ENCODE measurements at places on chromosomes 16 and 17.

DNA sequence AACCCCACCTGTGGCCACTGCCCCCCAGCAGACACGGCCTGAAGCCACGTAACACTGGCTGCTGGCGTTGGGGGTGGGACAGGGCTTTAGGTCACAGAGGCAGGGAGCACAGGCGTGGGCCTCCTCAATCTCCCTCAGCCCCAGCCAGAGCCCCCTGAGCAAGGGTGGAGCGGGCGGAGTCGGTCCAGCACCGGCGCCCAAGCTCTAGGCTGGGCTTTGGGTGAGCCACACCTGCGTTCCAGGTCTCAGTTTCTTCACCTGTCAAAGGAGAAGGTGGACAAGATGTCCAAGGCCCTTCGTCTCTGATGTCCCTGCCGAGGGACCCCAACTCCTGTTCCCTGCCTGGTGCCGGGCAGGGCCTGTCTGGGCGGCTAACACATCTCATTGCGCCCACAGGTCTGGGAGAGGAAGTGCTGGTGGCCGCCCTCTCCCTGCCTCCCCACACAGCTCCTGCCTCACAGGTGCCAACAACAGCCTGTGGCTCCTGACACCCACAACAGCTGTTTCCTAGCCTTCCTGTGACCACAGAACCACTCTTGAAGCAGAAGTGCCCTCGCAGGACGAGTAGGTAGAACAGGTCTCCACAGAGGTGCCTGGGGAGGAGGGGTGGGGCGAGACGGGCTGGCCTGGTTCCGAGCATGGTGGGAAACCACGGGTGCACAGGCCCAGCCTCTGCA lies 12.0 kb downstream of the FAM83G start:
- no peak for DNase-seq

DNA sequence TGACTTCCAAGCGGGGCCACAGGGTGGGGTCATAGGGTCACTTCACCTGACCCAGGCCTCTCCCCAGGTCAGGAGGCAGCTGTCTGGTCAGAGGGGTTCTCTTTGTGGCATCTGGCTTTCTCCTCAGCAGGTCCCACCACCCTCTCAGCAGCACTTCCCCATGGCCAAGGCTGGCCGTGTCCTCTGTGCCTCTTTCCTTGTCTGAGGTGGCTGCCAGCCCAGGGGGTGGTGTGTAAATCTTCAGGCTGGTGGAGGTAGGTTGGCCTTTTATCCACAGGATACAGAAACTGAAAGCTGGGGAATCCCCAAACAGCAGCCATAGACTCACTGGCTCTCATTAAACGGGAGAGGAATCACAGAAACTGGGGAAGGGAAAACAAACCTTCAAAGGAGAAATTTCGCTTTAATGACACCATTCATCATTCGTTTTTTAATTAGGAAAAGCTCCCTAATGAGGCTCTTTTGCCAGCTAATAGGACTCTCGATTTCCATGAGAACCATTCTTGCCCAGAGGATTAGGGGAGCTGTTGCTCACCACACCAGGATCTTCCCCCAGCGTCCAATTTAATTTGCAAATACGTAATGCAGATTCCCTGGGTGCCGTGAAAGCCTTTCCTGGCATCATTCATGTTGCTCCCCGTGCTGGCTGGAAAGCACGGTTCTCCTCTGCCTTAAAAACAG lies 18.0 kb downstream of the C17orf75 start:
- peak; percentile 60 for DNase-seq

DNA sequence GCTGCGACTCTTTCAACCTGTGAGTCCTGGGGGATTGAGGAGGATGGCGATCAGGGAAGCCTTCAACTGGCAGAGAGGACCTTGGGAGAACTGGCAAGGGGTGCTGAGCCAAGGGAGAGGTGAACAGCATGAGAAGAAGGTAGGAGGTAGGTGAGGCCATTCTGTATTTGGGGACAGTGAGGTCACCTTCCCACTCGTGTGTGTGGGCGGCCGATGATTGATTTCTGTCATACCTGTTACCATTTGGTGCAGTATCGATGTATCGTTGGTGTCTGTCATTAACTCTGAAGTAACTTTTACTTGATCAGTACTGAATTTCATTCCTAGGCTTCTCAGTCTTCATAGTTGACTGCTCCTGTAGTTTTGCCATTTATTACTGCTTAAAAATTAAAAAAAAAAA lies 3.8 kb downstream of the ARSG start:
- no peak for DNase-seq

DNA sequence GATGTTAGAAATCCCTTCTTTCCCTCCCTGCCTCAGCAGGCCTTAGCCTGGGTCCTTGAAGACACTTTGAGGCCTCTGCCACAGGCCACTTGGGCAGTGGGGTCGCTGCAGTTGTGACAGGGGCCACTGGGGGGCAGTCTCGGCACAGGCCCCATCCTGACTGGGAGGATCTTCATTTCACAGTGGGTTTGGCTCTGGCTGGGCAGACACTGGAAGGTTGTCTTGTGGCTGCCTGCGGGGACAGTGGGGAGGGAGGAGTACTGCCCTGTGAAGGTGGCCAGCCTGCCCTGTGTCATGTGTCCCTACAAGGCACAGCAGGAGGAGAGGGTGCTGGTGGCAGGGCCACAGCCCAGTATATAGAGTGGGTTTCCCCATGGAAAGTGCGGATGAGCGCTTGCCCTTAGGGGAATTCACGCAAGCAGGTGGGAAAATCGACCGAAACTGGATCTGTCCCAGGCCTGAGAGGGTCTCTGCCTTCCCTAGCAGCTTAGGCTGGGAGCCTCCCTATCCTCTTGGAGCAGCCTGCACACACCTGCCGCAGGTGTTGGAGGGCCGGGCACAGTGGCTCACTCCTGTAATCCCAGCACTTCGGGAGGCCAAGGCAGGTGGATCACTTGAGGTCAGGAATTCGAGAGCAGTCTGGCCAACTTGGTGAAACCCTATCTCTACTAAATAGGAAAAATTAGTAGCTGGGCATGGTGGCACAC lies 28.8 kb downstream of the GINS2 start:
- DNase-seq, result peak; percentile 81

DNA sequence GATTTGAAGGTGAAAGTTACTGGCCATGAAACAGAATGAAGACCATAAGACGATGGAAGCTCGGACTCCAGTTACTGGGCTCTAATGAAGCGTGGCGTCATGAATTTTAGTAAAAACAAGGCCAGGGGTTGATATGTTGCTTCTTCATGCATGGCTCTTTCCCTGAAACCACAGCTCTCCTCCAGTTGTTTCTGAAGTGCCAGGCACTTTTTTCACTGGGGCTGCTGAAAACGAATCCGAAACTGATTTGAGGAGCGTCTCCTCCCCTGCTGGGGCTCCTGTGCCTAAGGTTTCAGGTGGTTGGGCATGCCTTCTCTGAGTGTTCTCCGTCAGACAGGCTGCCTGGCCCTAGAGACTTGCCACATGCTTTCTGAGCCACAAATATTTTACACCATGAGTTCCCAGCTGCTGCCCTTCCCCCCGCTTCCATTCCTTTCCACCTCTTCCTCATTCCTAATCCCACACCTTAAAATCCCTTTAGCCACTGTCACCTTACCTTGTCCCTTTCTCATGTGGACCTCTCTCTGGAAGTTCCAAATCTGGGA lies 3.7 kb upstream of the MYL4 start:
- no peak for DNase-seq

- DNase-seq, result no peak
These were observed 62.8 kb downstream of the CACNG1 start for GRCh38 chr17:67107171-67107570.

GRCh38 chr17:1077986-1078711 lies 81.2 kb downstream of the TIMM22 start:
- no peak for DNase-seq

DNA sequence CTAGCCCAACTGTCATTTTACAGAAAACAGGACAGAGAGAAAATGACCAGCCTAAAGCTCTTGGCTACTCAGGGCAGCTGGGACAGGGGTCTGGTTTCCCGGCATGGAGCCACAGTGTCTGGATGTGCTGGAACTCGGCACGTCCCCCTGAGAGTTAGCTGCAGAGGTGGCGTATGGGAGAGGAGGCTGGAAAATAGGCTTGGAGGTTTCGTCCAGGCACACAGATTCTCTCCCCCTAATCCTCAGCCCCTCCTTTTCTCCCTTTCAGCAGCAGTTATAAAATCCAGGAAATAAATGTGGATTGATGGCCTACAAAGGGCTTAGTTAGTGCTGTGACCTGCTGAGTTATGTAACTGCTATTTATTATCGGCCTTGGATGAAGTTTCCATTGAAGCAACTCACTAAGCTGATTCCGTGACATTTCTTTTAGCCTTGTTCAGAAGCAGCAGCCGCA lies 89.5 kb upstream of the TOB1 start:
- DNase-seq, result no peak

GRCh38 chr16:86876499-86876898 lies 298.1 kb downstream of the FOXL1 start:
- DNase-seq, result no peak

GRCh38 chr16:58507195-58507962 lies 7.4 kb downstream of the NDRG4 start:
- no peak for DNase-seq

GRCh38 chr17:74852237-74853047 lies 7.2 kb downstream of the GRIN2C start:
- peak; percentile 93 for DNase-seq

Data from neural progenitor cell (in vitro differentiated cells).